Small intestine (tissue), 16 donors: ENCODE measurements at places on chromosomes 13 and 19.

GRCh38 chr19:15548648-15549047, 40.3 kb downstream of the CYP4F22 start:
- no peak for DNase-seq

DNA sequence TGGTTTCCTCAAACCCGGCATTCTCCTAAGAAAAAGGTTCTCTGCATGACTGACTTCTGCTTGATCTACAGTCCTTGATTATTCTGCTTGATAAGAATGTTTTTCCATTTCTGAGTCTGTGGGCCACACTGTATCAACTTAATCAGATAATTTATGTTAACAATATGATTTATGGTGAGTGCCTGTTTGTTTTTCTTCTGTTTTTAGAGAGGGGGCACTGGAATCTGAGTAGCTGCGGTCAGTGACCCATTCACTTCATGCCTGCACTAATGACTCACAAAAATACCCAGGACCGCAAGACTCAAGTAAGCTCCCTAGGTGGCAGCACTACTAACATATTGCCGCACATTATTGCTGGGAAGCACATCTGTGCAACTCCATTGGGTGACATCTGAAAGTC, 542.3 kb upstream of the ATXN8OS start:
- peak; percentile 21 for DNase-seq

DNA sequence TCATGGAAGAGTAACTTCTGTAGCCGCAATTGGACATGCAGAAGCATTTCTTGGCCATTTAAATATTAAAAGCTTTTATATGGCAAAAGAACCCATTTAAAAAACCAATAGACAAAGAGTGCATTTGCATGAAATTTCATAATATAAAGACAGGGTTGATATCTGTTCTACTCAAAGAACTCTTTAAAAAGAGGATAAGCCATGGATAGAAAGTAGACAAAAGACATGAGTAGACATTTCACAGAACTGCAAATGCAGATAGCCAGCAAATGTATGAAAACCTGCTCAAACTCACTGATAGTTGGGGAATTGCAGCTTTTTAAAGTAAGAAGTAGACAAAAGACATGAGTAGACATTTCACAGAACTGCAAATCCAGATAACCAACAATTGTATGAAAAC, 218.1 kb downstream of the SHISA2 start:
- no peak for DNase-seq

DNA sequence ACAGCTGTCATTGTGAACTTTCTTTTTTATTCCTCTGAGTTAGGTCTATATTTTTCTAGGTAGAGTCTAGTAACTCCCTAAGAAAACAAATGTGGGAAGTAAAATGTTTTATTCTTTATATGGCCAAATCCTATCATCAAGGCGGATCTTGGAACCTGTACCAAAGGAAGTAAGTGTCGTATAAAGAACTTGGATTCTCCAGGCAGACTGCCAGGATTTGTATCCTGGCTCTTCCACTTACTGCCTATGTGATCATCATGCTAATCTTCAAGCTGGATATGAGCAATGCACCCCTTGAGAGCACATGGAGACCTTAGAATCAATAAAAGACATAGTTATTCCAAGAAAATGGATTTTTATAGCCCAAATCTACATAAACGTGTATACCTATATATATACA, 286.5 kb downstream of the PCDH17 start:
- no peak for DNase-seq

DNA sequence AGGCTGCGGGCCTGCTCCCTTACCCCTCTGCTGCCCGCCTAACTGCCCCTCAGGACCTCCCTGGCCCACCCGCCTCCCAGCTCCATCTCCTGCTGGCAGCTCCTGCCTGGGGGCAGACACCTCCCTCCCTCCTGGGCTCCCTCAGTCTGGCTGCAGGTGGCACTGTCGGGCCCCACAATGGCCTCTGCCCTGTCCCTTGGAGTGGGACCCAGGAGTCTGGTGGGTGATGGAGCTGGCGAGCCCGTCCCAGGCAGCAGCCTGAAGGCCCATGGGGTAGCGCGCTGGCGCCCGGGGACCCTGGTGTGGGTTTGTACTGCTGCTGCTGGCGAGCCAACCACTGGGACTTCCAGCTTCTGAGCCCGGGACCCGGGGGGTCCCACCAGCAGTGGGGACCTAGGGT, 83.6 kb downstream of the KDM4B start:
- DNase-seq = no peak

DNA sequence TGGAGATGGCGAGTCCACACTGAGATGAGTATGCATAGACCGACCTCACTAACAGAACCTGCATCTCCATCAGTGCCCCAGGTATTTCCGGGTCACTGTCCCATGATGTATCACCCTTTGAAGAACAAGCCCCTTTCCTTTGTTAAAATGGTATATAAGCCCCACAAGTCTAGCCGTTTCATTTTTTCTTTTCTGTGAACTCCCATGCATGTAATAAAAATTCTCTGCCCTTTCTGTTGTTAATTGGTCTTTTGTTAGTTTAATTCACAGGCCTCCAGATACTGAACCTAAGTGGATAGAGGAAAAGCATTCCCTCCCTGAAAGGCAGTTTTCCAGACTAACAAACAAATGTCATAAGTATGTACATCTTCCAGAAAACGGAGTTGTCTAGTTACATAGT, 15.0 kb upstream of the CD177 start:
- no peak for DNase-seq

- DNase-seq = no peak
These were observed 110.5 kb downstream of the COG6 start for GRCh38 chr13:39765801-39766463.

DNA sequence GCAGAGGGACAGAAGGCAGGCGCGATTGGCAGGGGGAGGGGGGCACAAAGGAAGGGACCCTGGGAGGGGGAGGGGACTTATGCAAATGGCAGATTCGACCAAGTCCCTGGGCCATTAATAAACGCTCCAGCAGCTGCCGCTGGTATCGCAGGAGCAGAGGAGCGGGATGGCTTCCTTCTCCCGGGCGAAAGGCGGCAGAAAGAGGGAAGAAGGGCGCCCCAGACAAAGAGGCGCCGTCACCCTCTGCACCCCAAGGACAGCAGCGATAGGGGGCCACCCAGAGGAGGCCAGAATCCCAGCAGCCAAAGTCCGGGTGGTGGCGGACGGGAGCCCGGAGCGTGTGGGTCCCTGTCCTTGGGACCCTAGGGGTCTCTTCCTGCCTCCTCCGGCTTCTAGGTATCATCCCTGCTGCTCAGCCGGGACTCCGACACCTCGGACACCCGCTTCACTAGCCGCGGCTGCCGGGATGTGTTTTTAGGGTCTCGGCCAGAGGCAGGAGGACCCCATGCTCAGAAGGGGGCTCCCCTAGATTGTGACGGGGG, 1.9 kb downstream of the PTPRS start:
- DNase-seq = no peak

DNA sequence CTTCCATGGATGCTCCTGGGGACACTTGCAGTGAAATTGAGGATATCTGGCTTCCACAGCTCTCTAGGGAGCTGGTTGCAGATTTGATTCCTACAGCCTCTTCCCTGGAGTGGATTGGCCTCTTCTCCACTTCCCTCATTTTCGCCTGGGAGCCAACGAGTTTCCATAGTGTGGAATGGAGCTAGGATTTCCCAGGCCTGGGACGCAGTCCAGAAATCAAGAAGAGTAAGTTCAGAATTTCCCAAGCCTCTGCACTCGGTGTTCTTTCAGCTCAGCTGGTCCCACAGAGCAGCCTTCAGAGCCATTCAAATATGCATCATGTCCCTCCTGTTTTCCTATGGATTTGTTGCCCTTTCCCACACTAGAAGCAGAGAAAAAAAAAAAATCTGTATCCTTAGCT, 68.2 kb downstream of the RAP2A start:
- no peak for DNase-seq

GRCh38 chr13:40776232-40776631, 5.2 kb upstream of the MRPS31 start:
- no peak for DNase-seq
